ENCODE measurements at places on chromosomes 11 and 22.

- no peak for DNase-seq
These were observed 17.9 kb upstream of the ADA2 start for GRCh38 chr22:17237038-17237668.

GRCh38 chr22:20581503-20582170 is 74.2 kb downstream of the MED15 start:
- DNase-seq = no peak

GRCh38 chr11:26557666-26558065 is 14.4 kb downstream of the MUC15 start:
- DNase-seq = no peak

DNA sequence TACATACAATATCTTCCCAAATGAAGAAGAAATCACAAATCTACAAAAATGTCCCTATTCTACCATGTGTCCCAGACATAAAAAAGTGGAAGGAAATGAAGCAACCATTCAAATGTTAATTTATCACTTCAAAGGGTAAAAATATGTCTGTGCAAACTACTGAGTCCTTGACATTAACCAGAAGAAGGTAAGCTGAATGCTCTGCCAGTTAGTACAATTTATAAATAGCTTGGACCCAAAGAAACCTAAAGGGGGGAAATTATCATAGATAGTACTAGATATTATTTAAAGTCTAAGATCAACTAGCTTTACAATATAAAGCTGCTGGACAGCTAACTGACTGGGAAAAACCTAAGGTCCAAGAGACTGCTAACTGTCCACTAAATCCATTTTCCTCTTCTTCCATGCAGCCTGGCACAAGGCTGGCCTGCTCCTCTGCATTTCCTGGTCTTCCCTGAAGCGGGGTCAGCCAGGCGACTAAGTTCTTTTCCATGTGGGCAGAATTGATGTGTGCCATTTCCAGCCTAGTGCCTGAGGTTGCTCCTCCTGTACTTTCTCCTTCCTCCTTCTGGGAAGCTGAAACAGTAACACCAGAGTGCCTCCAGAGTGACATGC is 190.9 kb downstream of the CADM1 start:
- no peak for DNase-seq

DNA sequence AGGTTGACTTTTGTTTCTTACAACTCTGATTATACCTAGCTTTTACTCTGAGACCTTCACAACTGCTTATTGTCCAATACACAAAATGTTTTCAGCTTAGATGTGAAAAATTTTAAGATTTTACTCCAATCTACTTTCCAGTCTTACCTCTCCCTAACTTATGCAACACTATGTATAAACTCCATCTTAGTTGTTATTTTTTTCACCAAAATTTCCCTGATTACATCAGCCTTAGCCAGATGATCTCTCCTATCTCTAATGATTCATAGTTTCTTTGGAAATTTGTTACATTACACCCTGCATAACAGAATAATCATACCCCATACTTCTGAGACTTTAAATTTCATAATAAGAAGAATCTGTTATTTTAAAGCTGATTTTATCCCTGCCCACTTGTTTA is 621.0 kb upstream of the ANO3 start:
- no peak for DNase-seq

GRCh38 chr11:9075556-9075955 is 15.8 kb downstream of the SCUBE2 start:
- no peak for DNase-seq

Data from RKO (cell line).